ENCODE measurements at places on chromosomes 5 and 9.

DNA sequence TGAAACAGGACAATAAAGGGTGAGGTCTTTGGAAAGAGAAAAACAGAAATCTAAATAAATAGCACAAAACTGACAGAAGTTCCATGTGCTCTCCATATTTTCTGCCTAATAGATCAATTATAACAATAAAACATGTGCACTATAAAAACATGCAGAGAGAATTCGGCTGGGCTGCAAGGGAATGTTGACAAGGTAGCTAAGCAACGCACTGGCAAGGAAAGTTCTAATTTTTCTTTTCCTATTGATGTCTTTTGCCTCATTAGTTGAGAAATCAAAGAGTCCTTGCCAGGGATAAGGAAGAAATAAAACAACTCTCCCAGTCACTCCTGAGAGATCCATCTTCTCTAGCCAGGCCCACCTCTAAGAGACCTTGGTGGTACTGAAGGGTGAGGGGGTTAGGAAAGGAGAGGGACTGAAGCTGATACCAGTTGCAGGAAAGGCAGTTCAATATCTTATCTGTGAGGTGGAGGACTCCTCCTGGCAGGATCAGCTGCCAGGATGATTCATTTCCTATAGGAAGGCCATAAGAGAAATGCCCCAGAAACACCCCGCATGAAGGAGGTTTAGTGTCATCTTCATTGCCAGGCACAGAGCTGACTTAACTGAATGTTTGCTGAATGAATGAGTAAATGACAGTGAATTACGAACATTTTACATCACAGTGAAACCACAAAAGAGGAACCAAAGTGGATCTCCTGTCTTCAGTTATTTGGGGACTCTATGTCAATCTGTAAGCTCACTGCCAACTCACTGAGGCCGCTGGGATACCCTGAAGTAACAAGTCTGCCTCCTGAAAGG lies 63.7 kb upstream of the IFNK start:
- peak; percentile 10 for DNase-seq

DNA sequence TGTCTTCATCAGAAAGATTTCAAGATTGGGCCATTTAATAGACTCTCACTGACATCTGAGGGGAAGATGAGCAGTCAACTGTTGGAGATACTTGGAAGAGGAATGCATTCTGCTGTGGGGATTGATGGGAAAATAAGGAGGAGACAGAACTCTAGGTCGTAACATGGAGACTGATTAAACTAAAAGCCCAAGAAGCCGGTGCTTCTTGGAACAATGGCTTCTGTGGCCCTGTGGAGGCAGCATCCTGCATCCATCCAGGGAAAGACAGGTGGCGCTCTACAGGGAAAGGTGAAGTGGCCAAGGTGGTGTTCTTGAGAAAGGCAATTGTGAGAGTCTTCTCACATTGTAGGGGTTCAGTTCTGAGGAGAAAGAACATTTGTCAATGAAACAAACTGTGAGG lies 31.3 kb downstream of the ZFAND5 start:
- DNase-seq = no peak

- DNase-seq = peak; percentile 37
These were observed 602 bp downstream of the CCNI2 start for GRCh38 chr5:132747616-132748440.

DNA sequence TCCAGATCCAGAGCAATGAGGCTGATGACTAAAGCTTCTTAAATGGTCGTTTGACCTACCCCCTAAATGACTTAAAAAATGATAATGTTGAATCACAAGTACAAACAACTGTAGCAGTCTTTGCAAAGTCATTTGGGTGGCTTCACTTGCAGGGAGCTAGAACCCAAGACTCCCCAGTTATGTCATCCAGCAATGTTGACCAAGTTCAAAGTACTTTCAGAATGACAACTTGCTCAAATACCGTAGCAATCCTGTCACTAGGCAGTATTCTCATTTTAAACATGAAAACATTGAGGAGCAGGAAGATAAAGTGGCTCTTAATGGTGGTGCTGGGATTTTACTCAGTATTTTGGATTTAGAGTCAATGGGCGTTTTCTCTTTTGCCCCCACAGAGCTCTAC lies 1217.0 kb upstream of the DMAC1 start:
- DNase-seq = no peak

DNA sequence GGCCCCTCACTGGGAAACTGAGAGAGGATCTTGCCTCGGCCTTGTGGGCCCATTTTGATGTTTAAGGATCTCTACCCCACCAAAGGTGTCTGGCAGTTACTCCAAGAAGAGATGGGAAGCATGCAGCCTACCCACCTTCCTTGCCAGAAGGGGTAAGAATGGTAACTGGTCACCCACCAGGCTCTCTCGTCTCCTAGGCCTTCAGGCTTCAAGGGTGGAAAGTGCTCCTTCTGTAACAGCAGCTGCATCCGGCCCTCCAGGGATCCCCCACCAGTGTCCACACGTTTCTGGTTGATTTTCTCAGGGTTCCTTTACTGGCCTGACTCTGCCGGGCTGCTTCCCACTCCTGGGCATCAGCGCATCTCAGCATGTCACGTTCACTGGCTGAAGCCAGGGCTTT lies 204.4 kb upstream of the IRX1 start:
- no peak for DNase-seq

DNA sequence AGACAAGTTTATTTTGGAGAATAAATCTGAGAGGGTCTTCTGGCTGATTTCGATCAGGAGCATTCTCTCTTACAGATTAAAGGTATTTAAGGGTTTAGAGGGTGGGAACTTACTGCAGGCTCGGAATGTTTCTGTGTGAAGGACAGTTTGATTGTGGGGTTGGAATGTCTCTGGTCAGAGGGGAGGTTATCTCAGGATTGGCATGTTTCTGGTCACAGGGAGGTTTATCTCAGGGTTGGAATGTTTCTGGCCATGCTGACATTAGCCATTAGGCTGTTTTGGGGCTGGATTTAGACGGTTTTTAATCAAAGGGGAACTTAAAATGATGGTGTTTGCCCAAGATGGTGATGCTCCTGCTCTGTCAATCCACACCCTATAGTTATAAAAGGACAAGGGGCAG lies 95.2 kb downstream of the SLCO4C1 start:
- DNase-seq = no peak

DNA sequence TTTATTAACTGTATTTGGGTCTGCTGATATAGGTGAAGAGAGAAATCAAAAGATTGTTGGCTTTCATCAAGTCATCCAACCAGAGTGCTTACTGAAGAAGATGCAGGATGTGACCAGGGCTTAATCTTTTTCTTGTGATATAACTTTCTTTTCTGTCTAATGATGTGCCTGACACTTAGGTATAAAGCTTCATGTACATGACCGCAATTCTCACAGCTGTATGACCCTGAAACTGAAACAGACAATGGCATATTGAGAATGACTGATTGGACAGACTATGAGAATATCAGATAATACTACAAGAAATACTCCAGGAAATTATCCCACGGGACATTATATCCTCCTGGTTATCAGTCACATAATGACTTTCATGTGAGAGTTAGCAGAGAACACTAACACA lies 32.5 kb upstream of the FAM174A start:
- DNase-seq = no peak

DNA sequence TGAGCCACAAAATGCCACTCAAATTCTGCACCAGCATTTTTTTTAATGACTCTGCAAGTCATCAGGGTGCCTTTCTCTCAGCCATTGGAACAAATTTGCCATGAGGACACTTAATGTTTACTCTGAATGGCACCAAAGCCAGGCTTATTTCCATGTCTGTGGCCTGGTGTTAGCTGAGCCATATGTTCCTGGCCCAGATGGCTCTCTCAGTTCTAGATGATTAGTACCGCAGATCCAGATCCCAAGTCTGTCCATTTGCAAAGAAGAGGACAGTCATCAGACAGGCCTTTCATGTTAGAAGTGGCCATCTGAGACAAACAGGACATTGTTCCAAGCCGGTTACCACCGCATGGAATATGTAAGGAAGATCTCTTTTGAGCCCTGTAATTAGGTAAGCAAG lies 70.3 kb downstream of the INSYN2B start:
- no peak for DNase-seq

- DNase-seq = no peak
These were observed 69.5 kb upstream of the ANXA1 start for GRCh38 chr9:73081979-73082657.

DNA sequence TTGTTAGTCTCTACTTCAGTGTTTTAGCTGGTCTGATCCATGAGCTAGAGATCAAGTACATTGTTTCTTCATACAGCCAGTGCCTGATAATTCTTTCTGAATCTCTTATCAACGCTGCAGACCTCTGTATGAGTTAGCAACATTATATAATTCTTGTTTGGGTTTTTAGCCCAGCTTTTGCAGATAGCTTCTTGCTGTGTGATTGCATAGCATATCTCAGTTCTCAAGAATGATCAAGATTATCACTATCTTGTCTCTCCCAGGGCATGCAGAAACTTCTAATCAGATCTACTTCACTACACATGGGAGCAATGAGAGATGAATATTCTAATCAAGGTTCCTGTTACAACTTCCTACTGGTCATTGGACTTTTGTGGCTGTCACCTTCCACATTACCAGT lies 158.3 kb downstream of the FAM174A start:
- DNase-seq = no peak

DNA sequence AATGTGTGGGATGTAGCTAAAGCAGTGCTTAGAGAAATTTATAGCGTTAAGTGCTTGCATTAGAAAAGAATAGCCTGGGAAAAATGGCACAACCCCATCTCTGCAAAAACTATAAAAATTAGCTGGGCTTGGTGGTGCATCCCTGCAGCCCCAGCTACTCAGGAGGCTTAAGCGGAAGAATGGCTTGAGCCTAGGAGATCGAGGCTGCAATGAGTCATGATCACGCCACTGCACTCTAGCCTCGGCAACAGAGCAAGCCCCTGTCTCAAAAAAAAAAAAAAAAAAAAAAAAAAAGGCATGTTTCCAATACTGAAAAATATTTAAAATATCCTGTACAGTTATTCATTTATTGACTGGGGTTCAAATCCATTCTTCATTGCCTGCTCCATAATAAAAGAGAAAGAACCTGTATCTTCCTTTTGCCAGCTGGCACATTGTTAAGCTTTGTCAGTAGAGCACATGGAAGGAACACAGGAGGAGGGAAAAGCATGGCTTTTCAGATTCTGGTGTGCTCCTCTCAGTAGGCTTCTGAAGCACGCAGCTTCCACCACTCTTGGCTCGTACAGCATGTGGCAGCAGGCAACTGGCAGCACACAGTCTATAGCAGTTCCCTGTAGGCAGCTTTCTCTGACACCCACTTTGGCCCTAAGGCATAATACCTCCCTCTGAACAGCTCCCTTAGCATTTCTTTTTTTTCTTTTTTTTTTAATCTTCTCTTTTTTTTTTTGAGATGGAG lies 73.5 kb downstream of the TRIM36 start:
- DNase-seq = no peak

- no peak for DNase-seq
These were observed 5.4 kb downstream of the SLC6A18 start for GRCh38 chr5:1230551-1230950.

- no peak for DNase-seq
These were observed 22.3 kb downstream of the WWC1 start for GRCh38 chr5:168313596-168314204.

- DNase-seq = no peak
These were observed 33.9 kb downstream of the AHRR start for GRCh38 chr5:355379-355935.

- peak; percentile 61 for DNase-seq
These were observed 15.0 kb downstream of the HMHB1 start for GRCh38 chr5:143826951-143827444.

GRCh38 chr5:12876541-12877298 lies 972.5 kb upstream of the CTNND2 start:
- no peak for DNase-seq

DNA sequence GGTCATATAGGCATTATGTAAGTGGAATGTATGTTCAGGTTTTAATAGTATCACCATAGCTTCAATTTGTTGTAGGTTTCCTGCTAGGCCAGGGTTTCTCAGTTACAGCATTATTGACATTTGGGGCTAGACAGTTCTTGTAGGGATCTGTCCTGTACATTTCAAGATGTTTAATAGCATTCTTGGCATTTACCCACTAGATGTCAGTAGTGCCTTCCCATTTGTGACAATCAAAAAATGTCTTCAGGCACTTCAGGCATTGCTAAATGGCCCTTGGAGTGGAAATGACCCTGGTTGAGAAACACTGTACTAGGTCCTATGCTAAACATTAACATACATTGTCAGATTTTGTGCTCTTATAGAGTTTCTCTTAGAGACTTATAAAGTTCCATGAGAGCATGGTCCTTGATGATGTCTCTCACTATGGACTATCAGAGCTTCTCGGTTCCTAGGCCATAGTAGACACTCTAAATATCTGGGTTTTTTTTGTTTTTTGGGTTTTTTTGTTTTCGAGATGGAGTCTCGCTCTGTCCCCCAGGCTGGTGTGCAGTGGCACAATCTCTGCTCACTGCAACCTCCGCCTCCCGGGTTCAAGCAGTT lies 1.4 kb downstream of the KIF20A start:
- DNase-seq = no peak

- no peak for DNase-seq
These were observed 191.1 kb downstream of the BNC2 start for GRCh38 chr9:16679327-16679821.

GRCh38 chr5:58060996-58061395 lies 398.9 kb downstream of the PLK2 start:
- no peak for DNase-seq

DNA sequence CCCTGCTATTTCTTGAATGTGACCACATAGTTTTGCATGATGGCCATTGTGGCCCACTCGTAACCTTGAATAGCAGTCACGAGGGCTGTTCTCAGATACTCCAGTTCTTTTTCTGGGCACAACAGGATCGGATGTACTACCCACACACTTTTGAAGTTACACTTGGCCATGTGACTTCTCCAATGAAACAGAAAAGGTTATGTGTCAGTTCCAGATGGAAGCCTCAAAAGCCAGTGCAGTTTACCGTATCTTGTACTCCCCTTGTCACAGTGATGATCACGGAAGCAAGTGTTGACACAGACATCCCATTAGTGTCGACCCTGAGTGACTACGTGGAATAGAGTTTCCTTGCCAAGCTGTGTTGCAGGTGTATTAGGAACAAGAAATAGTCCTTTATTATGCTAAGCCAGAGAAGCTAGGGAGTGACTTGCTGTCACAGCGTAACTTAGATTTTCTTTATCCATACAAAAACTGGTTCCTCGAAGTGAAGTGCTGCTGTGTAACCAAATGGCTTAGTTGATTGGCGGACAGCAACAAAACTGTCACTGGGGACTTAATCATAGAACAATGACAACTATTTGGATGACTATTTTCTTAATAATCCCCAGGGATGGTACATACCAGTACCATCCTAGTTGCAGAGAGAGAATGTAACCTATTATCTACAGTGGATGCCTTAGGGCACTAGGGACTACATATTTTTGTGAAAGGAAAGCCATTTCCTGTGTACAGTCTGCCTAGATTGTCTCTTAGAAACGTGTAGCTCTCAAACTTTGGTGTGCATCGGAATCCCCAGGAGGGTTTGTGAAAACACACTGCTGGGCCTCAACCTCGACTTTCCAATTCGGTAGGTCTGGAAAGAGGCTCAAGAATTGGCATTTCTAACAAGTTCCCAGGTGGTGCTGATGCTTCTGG lies 90.1 kb upstream of the DMRT1 start:
- no peak for DNase-seq

All from stimulated activated CD4-positive, alpha-beta T cell treated with anti-CD3 and anti-CD28 coated beads, Interleukin-1b, Interleukin-23, amount 100 ng/mL, for 48 hours (primary cell).